ENCODE measurements at places on chromosomes 12 and 14. TPM values are rescaled to one million over a fixed set of nuclear protein-coding genes. Genes with fewer than 3 reads are reported as not detected.
A peak's percentile ranks its signal among the peaks of the same experiment; 100 is the strongest.

The AICDA gene
- total RNA-seq: not detected

The HNRNPC gene
- total RNA-seq: 967 TPM

The CMTM5 gene
- total RNA-seq: not detected

The TAS2R14 gene
- 1.2 TPM for total RNA-seq

The ERBB3 gene
- 21.1 TPM for total RNA-seq

The SAMD15 gene
- total RNA-seq: under 0.01 TPM

The STON2 gene
- total RNA-seq: 47.4 TPM

The MGST1 gene
- 87.7 TPM for total RNA-seq

The GSG1 gene
- total RNA-seq: not detected

The TAS2R19 gene
- 3.9 TPM for total RNA-seq

The HRK gene
- total RNA-seq: not detected

The FOXN4 gene
- total RNA-seq: not detected

The CARMIL3 gene
- total RNA-seq: 0.13 TPM

The CPNE6 gene
- not detected for total RNA-seq

The BIN2 gene
- total RNA-seq: under 0.01 TPM

DNA sequence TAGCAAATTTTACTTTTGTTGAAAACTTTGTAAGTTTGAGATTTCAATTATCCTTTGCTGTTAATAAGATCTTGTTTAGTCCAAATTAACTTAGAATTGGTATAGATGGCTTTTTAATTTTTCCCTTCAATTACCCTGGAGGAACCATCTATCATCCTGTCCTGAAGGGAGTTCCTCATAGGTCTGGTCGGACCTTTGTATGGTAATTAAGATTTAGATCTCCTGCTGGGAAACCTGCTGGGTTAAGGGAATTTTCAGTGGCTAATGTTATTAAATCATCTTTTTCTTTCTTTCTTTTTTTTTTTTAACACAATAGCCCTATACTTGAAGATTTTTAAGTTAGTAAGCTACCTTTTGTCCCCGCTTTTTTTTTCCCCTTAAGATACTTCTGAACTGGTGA is 63.0 kb upstream of the PRMT8 start:
- DNase-seq: no peak

GRCh38 chr14:21118933-21119332 is 18.1 kb downstream of the TMEM253 start:
- no peak for DNase-seq

DNA sequence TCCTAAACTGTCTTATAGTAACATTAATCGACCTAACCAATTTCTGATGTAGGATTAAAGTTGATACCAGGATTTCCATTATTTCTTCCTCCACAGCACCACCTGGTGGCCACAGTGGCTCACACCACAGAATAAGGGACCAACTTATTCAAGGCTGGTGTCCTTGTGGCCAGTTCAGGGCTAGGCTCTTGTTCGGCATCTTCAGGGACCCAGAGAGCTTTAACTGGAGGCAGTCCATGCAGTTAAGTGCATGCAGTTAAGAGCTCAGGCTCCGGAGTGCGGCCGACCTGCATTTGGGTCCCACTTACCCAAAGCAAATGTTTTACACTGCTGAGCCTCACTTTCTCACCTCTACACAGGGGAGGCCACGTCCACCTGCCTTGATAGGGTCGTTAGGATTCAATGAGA is 42.0 kb upstream of the GPR68 start:
- DNase-seq: peak; percentile 66

DNA sequence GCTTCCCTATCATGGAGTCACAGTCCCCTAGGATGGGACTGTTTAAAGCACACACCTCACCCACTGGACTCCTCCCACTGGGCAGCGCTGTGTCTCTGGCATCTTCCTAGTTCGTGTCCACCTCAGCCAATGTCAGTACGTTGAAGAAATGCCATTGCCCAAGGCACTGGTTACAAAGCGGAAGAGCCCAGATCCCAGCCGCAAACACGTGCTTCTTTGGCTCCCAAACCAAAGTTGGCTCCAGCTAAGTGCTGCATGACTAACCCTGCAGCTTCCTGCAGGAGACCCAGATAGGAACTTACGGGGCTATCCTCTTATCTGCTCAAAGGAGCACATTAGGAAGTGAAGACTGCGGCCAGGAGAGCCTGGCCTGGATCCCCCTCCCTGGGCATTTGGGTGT is 9.3 kb downstream of the SYNE3 start:
- DNase-seq: peak; percentile 93

- peak; percentile 45 for DNase-seq
Observed at GRCh38 chr14:65792208-65792905, 379.8 kb downstream of the FUT8 start.

GRCh38 chr14:69315301-69315700 is 55.3 kb downstream of the GALNT16 start:
- DNase-seq: no peak

DNA sequence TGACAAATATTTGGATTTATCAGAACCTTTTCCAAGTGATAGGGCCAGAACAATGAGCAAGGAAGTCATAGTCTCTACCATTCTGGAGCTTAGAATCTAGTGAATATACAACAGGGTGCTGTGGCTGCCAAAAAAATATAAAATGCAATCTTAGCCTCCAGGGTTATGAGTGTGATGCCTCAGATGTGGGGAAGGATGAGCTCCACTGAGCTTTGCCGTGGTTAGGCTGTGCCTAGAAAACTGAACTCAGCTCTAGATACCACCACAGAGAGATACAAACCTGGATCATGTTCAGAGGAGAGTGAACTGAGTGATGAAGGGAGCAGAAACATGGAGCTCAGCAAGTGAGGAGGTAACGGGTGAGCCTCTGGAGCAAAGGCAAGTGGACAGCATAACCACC is 138.1 kb upstream of the HIF1A start:
- DNase-seq: no peak

DNA sequence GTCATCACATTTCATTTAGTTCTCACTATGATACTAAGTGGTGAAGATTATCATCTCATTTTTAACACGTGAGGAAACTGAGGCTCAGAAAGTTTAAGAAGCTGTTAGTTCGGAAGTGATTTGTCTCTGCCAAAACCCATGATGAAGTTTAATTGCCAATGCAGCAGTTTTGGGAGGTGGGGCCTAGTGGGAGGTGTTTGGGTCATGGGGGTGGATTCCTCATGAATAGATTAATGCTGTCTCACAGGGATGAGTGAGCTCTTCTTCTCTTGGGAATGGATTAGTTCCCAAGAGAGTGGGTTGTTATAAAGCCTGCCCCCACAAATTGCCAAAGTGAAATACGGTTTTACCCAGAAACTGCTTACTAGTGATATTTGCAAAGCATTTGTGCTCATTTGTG is 91.5 kb upstream of the IGF1 start:
- DNase-seq: no peak

GRCh38 chr14:68577802-68578541 is 214.9 kb downstream of the ZFP36L1 start:
- DNase-seq: peak; percentile 99

GRCh38 chr12:84874825-84875139 is 37.8 kb downstream of the SLC6A15 start:
- no peak for DNase-seq

DNA sequence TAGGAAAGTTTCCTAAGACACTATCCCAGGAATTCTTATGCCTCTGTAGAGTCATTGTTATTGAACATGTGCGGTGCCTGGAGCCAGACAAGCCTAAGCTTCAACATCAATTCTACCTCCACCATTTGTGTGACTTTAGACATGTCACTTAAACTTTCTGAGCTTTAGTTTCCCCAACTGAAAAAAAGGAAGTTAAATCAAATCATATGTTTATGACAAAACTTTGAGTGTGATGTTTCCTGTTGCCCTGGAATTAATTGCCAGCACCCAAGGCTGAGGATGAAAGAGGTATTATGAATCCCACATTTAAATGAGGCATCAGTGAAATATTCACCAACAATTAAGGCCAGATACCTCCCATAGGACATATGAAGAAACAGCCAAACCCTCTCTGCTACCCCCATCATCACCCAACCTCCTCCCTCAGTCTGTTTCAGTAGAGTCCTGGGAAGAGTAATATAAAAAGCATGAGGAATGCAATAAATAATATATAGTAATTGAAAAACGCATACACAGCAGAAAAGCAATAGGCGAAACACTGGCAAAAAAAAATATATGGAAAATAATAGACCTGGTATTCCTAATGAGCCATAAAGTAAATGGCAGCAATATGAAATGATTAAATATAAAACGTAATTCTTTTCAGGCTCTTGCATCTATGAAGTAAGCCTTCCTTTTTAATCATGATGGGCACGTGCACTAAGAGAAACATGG is 182.0 kb upstream of the DCN start:
- DNase-seq: no peak

GRCh38 chr12:33587354-33587753 is 147.7 kb upstream of the SYT10 start:
- DNase-seq: peak; percentile 97

DNA sequence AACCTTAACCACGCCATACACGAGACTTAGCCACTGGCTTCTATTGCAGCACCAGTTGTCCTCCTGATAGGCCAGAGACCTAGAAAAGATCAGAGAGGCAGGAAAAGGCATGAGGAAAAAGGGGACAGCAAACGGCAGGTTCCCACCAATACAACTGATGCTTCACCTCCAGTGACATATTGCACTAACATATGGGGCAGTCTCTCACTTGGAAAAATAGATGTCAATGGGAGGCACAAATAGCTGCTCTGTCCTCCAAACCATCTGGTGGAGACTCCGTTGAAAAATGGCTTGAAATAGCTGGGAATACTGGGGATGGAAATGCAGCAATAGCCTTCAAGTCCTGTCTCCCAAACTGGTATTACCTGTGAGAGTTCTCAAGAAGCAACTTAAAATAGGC is 20.3 kb downstream of the SLC8A3 start:
- DNase-seq: no peak

GRCh38 chr12:124995200-124995961 is 1.9 kb downstream of the BRI3BP start:
- no peak for DNase-seq

DNA sequence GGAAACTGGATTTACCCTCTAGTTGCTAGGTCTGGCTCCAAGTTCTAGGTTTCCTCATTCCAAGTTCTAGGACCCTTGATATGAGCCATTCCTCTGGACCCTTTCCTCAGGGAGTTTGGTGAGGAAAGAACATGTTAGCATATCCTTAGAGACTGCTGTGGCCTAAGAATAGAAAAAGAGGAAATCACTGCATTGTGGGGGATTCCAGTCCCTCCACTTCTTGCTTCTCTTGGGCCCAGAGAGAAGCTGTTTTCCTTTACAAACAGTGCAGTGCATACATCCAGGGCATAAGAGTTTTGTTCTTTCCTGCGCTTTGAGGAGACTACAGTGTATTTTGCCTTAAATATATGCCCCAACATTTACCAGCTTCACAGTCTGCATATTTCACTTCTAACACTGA is 59.0 kb downstream of the LLPH start:
- DNase-seq: no peak

DNA sequence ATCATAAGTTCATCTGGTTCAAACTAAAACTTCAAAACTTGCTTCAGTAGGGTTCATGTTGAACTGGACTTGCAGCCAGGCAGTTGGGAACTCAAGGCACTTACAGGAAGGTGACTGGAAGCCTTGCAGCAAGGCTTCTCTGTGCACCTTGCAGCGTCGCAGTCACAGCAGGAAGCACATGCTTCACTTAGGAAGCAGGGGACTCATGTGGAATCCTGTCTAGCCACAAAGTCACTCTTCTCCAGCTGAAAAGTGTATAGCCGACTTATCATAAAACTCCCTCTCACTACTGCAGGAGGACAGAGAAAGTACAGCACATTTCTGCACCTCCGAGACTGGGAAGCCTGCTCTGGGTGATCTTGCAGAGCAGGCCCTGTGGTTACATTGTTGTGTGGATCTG is 114.0 kb upstream of the PRB2 start:
- no peak for DNase-seq

DNA sequence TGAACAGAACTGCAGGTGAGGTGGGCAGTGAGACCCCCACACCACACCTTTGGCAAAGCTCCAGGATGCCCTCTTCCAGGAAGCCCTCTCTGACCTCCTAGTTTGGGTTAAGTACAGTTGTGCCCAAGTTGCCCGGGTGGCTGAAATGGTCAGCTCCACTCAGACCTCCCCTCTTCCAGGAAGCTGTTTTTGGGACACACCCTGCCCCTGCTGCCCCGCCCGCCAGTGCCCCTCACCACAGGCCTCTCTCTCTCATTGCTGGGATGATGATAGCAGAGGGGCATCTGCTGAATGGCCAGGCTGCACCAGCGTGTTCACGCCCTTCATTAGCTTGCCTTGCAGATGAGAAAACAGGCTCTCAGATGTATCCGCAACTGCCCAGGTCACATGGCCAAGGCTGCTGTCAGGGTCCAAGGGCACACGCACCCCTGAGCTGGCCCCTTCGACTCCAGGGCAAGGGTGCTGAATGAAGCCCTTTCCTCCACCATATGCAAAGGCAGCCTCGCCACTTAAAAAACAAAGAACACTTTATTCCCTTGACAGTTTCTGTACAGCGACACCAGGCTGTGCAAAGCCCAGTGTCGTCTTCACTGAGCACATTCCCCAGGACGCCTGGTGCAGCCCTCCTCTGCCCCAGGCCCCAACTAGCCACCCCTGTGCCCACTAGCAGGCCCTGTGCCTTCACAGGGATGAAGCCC is 15.5 kb downstream of the SLC25A29 start:
- DNase-seq: no peak

GRCh38 chr12:52600475-52600874 is 788 bp downstream of the KRT72 start:
- no peak for DNase-seq

DNA sequence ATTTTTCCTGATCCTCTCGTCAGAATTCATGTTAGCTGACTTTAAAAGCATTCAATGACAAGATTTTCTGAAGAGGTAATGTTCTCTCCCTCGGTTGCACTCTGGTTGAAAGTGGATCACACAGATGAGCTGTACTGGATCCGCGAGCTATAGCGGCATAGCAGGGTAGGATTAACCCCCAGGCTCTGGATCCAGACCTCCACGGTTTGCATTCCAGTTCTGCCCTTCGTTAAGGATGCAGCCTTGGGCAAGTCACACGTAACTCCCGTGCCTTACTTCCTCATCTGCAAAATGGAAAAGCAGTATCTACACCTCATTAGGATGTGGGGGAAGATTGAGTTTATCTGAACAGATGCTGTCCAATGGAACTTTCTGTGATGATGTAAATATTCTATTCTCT is 13.8 kb downstream of the CCDC92 start:
- no peak for DNase-seq

GRCh38 chr14:20331053-20331613 is 1.9 kb downstream of the CCNB1IP1 start:
- DNase-seq: no peak

Measured in bronchial epithelial cell (primary cell).